NCI-H2107 (cell line): ENCODE measurements at places on chromosomes 5 and 9.

DNA sequence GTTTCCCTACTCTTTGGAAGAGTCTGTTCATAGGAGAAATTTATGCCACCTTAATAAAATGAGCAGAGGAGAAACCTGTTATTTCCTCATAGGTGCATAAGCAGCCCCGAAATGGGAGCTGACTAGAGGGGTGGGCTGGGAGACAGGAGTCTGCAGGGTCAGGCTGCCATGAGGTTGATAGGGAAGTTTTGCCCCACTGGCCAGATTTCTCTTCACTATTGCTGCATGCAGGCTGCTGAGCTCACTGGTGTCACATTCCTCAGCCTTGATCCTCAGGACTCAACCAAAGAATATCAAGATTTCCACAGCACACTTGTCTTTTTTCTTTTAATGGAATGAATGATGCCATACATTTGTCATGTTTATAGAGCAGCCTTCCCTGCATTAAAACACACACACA lies 60.7 kb downstream of the BHMT start:
- DNase-seq: no peak

GRCh38 chr9:36765077-36765390 lies 192.3 kb downstream of the MELK start:
- no peak for DNase-seq

DNA sequence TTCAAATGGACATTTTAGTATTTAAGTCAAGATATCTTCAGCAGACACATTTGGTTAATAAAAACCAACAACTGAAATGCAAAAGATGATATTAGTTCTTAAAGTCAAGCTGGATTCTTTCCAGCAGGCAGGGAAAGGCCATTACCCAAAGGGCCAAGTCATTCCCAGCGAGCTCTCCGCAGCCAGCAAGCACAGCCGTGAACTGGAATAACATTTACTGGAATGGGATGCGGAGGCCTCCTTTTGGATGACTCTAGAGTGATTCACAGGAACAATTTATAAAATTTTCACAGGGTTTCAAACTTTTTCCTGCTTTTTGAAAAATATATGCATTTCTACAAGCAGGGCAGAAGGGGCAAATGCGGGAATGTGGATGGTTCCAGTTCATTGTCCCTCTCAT lies 76.6 kb upstream of the DAB2 start:
- no peak for DNase-seq

DNA sequence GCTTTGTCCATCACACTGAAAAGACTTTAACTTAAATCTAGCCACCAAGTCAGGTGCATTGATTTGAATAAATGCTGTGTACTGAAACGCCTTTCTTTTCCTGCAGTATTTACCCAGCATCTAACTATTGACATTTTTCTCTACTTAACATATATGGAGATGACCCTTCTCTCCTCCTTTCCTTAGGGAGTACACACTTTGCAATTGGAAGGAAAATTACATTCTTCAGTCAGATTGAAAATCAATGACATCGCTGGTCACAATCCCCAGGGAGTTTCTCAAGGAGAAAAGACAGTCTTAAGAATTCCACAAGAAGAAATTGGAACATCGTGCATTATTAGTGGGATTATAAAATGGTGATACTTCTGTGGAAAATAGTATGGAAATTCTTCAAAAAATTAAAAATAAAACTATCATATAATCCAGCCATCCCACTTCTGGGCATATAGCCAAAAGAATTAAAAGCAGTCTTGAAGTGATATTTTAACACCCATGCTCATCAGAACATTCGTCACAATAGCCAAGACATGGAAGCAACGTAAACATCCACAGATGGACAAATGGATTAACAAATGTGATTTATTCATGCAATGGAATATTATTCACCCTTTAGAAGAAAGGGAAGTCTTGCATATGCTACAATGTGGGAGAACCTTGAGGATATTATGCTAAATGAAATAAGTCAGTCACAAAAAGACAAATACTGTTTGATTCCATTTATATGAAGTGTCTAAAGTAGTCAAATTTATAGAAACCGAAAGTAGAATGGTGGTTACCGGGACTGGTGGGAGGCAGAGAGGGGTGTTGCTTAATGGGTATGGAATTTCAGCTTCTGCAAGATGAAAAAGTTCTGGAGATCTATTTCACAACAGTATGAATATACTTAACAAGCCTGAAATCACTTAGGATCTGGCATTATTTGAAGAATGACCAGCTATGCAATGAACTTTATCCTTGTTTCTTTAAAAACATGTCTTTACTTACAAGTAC lies 14.3 kb upstream of the FREM1 start:
- DNase-seq: no peak

- no peak for DNase-seq
Measured at GRCh38 chr5:157540707-157541446, 34.7 kb downstream of the ADAM19 start.

GRCh38 chr9:17580119-17580518 lies 1.3 kb downstream of the SH3GL2 start:
- DNase-seq: no peak

DNA sequence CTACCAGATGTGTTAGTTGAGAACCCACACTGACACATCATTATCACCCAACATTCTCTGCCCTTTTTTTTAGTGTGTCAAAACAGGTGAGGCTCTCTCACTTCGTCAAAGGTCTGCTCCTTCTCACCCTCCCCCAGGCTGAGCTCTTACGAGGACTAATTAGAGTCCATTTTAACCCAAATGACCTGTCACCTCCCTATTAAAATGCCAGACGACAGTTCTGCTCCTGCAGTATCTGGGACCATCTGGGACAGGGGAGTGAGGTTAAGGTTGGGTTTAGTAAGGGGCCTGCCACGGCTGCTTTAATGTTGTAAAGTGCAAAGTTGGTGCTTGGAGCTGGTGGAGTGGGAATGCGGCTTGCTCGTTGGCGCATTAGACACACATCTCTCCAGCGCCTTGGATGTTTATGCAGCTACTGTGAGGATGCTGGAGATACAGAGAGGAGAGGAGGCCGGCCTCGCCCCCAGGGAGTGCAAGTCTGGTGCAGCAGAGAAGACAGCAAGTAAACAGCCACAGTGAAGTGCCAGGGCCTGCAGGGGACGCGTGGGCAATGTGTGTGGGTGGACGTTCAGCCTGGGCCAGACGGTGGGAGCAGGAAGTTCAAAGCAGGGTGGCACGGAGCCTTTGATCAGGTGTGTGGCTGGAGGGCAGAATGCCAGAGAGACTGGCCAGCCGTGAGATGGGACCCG lies 96.2 kb downstream of the C9orf50 start:
- DNase-seq: no peak

DNA sequence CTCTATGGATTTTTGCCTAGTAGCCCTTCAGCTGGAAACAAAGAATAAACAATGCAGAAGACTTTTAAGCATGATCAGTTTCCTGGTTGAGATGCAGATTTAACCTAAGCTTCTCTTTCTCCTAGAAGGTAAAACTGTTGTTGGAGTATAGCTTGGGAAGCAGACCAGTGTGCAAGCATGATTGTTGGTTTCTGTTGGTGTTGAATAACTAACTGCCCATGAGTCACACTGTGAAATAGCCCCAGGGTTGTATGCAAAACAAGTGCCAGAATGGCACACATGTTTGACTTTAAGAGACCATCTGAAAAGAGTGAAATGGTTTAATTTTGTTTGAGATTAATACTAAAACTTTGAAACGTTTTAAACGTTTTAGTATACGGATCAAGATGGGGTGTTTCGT lies 227.1 kb downstream of the ARHGEF28 start:
- no peak for DNase-seq

GRCh38 chr5:169944115-169944514 lies 36.2 kb downstream of the INSYN2B start:
- DNase-seq: no peak

DNA sequence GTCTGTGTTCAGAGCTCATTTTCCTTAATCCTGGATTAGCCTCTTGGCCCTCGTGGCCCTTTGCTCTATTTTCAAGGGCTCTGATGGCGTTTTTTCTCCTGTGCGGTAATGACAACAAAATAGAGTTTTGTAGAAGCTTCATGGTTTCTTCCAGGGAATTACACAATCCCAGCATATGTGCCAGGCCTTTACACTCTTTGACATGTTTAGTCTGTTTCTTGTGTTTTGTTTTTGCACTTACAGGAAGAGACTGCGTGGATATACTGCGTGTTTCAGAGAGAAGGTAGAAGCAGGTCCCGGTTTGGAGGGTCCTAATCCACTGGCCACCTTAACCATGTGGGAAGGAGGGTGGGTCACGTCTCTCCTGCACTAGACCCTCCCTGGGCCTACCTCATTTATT lies 400.2 kb upstream of the IRX4 start:
- DNase-seq: no peak

DNA sequence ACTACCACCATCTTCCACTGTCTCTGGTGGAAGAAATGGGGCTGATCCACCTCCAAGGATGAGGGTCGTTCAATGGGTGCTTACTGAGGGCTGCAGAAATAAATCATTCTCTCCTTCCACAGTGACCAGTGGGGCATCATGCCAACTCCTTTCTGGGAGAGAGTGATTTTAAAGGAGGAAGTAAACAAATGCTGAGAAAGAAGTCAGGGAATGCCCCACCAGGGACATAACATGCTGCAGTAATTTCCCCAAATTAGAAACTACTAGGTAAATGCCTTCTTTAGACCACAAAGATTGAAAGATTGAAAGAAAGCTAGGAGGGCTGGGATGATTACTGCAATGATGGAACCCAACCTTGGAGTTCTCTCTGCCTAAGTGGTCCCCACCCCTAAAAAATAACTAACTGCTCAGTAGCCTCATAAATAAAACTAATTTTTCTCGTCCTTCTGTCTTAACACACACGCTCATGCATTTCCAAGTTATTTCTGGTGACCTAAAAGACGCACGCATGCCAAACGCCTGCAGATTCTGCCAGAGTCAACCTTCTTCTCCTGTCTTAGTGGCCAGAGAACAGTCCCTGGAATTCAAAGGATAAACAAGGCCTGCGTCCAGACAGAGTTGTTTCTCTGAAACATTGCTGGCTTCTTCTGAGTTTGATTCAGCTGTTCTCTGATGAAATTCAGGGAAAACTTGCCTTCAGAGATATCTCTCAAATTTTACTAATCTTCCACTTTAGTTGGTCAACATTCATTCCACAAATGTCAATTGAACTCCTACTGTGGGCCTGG lies 250.0 kb downstream of the NR3C1 start:
- DNase-seq: no peak
